ENCODE measurements at places on chromosomes 13 and 19.

DNA sequence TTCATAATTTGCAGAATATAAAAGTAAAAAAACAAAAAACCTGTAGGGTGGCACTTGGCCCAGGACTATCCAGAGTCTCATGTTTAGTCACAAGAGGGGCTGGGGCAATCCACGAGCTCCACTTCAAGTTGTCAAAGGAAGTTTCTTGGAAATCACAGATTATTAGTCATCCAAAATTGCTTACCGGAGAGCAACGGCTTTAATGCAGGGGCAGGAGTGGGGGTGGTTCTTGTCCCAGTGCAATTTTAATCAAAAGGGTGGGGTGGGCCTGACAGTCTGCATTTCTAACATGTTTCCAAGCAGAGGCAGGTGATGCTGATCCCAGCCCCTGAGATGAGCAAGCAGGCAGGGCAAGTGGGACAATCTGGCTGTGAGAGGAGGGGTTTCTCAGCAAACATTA lies 233.9 kb downstream of the ABCC4 start:
- DNase-seq = no peak

- DNase-seq = no peak
Measured at GRCh38 chr19:7860714-7861618, 13.2 kb downstream of the PRR36 start.

- DNase-seq = no peak
Measured at GRCh38 chr19:13961826-13962698, 9.8 kb downstream of the DCAF15 start.

GRCh38 chr13:68440874-68441273 lies 1210.7 kb upstream of the PCDH9 start:
- DNase-seq = no peak

DNA sequence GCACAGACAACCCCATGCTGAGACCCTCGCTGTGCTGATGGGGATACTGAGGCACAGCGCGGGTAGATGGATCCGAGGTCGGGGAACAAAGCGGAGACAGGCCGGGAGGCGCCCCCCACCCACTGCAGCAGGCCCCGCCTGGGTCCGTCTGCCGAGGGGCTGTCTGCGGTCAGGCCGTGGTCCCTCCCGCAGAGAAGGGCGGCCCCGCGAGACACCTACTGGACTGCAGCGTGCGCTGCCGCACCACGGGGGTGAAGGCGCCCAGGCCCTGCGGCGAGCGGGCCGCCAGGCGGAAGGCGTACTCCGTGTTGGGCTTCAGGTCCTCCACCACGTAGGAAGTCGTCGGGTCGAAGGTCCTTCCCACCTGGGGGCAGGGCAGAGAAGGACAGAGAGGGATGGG lies 101.9 kb downstream of the PTPRS start:
- DNase-seq = no peak

- peak; percentile 50 for DNase-seq
Measured at GRCh38 chr19:11881151-11881800, 6.3 kb upstream of the ZNF69 start.

- DNase-seq = no peak
Measured at GRCh38 chr13:37769078-37769477, 100.5 kb downstream of the TRPC4 start.

DNA sequence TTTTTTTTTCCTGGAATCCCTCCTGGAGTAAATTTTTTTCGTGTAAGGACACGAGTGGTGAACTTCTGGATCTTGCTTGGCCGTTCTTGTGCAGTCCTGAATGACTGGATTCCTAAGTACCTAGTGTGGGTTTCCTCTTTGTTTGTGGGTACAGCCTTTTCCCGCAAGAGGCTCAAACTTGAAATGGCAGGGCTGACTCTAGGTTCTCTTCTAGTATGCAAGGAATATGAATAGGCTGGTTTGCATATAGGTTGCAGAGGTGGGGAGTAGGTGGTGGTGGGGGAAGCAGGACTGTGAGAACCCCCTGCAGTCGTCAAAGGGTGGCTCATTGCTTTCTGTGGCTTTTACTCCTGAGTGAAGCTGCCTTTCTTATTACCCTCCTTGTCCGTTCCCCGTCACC lies 13.6 kb downstream of the UBAC2 start:
- DNase-seq = no peak

DNA sequence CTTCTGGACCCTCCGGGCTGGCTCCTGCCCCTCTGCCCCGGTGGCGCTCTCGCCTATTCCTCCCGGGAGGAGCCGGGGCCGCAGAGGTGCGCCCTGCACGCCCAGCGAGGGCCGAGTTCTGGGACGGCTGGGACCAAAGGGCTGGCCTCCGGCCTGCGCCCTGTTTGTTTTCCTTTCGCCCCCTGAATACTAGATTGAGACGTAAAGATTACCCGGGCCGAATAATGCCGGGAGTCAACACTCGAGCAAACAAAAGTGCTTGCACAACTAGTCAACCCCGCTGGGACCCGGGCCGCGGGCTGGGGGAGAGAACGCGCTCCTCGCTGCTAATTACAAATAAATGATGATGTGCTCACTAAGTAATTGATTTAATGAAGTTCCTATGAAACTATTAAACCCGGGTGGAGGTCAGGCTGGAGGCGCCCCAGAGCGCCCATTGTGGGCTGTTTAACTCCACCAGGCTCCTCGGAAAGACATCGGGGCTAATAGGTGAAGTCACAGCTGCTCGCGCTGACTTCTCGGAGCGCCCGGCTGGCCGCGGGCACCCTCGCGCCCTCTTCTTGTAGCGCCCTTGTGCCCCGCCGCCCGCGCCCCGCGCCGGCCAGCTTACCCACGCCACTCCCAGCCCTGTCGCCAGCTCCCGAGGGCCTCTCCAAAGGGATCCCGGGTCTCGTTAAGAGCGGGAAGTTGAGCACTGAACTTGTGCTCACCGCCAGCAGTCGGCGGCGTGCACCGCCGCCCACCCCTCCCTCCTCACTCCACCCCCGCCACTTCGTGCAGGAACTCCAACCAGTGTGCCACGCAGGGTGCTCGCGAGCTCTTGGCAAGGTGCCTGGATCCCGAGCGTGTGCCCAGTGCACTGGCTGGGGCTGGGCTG lies 14.9 kb downstream of the ZIC5 start:
- no peak for DNase-seq

All from NCI-H1105 (cell line).